ENCODE measurements at places on chromosomes 2 and 18.

DNA sequence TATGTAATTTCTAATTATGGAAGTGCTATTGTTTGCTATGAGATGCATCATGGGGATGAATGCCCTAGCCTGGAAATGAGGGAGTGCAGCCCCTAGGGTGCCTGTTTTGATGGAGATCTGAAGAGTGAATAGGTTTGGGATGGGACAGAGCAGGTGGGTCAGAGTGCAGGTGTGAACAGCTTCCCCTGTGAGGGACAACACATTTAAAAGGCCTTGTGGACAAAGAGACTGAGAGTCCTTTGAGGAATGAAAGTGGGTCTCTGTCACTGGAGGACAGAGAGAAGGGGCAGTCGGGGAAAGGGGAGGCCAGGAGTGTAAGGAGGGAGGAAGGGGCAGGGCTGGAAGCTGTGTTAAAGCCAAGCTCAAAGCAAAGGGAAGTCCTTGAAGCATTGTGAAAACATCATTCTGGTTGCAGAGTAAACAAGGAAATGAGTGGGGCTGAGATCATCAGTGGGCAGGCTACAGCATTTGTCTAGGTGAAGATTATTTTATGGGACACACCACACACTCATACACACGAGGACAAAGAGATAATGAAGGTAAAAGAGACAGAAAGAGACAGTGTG lies 877.6 kb downstream of the SLC4A3 start:
- no peak for DNase-seq

GRCh38 chr2:133936601-133937000 lies 317.3 kb upstream of the MGAT5 start:
- no peak for DNase-seq

DNA sequence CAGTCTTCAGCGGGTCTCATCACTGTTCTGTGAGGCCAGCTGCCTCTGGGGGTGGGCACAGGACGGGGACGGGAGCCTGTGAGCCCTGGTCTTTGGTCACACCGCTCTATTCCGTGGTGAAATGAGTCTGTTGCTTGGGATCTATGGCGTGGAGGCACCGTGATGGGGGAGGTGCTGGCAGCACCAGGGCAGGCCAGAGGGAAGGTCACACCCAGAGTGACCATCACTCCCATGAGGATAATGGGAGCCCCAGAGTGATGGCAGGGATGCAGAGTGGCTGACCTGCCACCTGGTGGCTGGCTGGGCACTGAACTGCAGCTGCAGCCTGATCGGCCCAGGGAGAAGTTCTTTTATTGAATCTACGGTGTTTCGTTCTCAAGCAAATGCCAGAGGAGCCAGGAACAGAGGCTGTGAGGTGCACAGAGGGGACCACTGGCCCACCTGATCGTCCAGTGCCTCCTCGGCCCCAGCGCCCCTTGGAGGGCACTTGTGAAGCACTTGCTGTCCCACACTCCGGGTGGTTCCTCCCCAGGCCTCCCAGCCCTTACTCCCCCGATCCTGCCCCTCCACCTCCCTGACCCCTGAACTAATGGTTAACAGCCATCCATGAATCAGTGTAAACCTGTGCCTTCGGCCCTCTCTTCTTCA lies 17.9 kb downstream of the KCNIP3 start:
- DNase-seq = no peak

DNA sequence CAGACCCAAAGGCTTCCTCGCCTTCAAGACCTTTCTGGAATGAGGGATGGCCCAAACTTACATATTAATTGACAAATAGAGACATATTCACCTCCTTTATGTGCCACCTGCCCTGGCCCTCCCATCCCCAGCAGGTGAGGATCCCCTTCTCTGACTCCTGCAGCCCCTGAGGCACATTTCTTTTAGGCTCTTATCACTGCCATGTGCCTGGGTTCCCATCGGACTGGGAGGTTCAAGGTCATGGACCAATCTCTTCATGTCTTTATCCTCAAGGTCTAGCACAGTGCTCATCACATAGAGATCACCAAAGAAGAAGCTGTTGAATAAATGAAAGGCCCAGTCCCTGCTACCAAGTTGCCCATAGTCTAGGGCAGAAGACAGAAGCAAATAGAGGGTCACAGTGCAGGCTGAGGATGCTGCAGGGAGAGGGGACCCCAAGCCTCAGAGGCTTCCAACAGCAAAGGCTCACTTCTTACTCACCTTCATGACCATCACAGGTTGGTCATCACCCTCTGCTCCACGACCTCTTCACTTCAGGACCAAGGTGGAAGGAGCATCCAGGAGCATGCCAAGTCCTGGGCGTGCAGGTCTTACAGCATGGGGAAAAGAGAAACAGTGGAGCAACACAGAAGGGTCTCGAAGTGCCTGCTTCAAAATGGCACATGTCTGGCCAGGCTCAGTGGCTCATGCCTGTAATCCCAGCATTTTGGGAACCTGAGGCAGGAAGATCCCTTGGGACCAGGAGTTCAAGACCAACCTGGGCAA lies 193.9 kb downstream of the SMAD2 start:
- DNase-seq = no peak

DNA sequence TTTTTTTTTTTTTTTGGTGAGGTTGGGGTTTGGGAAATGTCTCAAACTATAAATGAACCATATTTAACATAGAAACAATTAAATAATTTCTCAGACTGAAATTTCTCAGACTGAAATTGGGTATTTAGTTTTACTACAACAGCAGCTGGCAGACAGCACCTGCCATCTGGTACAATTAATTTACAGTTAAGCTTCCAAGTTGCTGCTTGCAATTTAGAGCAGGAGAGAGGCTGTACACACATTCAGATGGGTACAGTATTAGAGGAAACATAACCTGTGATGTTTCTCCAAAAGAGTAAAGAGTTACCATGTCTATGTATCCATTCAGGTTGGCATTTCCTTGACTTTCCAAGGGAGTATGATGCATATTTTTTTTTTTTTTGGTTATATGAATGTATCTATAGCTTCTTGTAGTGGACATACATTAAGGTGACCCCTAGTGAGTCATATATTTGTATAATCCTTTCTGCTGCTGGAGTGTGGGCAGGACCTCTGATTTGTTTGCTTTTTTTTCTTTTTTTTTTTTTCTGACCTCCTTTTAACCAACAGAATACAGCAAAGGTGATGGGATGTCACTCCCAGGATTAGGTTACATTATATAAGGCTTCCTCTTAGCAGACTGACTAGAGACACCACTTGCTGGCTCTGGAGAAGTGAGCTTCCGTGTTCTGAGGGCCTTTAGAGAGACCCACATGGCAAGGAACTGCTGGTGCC lies 201.7 kb downstream of the PTH2R start:
- no peak for DNase-seq

DNA sequence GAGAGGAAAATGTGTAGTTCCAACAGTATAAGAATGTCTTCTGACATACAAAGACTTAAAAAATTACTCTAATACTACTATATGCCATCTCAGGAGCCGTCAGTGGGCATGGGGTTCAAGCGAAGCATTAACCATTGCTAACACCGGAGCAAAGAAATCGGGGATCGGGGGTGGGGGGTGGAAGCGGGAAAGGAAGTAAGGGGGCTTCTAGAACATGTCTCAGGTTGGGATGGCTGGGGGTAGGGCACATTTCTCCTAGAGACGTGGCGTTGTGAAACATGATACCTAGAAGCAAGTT lies 702 bp downstream of the LMAN1 start:
- no peak for DNase-seq

DNA sequence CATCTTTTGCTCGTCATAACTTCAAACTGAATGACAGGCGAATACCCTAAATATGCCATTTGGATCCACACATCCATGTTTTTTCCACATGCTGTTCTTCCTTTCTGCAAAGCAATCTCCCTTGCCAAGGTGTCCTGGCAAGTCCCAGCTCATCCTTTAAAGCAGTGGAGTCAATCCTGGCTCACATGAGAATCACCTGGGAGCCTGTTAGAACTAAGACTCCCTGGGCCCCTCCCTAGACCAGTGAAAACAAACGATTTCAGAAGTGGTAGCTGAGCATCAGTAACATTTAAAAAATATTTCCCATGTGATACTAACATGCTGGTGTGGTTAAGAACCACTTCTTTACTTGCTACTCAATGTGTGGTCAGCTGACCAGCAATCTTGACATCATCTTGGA lies 50.6 kb upstream of the PARD3B start:
- no peak for DNase-seq

GRCh38 chr2:25044990-25045389 lies 3.1 kb downstream of the EFR3B start:
- DNase-seq = no peak

DNA sequence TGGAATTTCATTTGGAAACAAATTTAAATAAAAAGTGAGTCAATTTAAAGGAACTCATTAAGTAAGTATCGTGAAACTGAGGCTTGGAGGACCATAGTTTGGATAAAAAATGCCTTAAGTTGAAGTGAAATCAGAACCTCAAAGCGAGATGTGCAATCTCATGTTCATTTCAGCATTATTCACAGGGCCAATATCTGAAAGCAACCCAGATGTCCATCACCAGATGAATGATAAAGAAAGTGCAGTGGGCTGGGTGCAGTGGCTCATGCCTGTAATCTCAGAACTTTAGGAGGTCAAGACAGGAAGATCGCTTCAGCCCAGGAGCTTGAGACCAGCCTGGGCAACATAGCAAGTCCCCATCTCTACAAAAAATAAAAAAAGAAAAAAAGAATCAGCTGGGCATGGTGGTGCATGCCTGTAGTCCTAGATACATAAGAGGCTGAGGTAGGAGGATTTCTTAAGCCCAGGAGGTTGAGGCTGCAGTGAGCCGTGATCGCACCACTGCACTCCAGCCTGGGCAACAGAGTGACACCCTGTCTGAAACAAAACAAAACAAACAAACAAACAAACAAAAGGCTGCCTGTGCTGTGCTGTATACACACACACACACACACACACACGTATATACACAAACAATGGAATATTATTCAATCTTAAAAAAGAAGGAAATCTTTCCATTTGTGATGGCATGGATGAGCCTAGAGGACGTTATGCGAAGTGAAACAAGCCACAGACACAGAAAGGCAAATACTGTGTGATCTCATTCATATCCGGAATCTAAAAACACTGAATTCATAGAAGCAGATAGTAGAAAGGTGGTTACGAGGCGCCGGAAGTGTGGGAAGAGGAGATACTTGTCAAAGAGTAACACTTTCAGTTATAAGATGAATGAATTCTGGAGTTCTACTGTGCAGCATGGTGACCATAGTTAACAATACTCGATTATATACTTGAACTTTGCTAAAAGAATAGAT lies 14.5 kb downstream of the SH3RF3 start:
- DNase-seq = no peak

DNA sequence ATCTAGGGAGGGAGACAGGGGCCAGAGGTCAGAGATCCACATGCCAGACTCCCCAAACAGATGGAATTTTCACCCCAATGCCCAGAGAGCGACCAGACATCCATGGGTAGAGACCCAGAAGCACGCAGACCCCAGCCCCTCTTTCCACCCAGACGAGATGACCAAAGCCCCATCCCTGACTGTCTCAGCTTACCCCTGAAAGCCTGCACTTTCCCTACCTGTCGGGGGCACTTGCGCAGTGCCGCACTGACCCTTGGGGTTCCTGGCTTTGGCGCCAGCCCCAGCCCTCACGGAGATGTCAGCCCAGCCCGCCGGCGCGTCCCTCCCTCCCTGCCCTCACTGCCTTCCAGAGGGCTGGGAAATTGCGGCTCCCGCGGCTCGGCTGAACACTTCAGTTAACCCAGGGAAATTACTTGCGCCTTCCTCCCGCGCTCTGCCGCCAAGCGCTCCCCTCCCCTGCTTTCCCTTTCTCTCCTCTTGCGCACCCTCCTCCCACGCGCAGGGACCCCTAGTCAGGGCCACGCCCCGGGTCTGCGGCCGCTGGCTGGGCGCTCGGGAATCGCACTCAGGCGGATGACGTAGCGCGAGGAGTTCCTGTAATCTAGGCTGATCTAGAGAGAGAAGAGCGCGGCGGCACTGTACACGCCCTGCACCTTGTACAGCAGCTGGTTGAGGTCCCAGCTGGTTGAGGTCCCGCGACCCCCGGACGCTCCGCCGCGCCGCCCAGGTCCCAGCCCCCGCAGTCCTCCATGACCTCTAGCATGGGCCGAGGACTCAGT lies 12.0 kb downstream of the ALPG start:
- no peak for DNase-seq

DNA sequence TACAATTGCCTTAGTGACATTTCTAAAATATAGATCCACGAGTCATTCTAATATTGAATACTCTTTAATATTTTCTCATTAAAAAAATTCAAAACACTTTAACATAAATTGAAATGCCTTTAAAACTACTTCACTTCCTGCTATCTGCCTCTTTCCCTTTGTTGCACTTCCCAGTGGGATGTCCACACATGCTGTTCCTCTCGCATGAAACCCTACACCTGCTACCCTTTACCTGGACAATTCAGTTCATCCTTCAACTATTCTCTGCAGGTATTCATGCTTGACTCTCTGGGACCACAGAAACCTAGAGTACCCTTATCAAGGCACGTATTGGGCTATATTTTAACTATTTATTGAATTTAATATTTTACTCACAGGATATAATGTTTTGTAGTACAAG lies 373.3 kb upstream of the GALNT5 start:
- DNase-seq = no peak

DNA sequence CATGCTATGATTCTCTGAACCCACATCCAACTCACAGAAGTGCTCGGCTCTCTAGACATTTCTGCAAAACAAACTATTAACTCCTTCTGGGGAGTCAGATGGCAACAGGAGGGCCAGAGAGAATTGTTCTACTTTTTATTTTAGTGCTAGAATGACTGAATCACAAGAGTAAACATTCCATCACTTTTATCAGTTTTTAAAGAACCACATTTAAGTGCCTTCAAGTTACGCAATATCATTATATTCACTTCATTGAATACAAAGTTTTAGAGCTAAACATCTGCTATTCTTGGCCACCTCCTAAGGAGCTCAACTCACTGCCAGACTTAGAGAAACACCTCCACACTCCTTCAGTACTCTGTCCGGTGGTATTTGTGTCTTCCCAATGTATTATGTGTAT lies 22.4 kb downstream of the B4GALT6 start:
- DNase-seq = no peak

GRCh38 chr2:1488851-1489250 lies 75.6 kb downstream of the TPO start:
- DNase-seq = no peak

DNA sequence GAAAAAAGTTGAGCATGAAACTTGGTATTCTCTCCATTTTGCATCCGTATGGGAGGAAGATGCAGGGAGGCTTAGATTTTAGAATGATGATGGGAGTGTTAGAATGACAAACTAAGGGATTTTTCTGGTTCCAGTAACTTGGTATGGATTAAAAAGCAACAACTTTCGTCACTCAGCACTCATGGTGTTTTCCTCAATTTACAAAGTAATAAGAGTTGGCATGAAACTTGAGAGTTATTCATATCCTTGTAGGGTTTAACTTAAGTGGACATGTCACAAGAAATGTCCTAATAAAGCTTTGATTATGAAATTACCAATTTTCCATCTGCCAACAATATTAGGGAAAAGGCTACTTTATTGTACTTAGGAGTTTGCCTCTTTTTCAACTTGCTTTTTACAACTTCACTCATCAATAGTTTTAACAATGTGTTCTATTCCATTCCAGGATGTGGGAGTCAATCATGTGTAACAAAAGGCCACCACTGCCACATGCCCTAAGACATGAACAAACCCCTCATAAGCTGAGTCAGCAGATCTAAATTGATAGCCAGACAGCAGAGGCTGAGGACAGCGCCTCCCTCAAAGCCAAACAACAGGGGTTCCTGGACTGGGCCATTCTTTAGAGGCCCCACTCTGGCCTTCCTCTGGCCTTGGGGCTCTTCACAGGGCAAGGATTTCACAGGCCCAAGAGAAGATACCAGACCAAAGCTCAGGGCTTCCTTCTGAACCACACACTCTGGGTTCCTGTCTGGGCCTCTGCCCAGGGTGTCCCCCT lies 265.8 kb downstream of the TNS1 start:
- DNase-seq = no peak
